Aorta (tissue), 5 donors: ENCODE measurements at places on chromosomes 13 and 19.

- H3K27ac ChIP-seq, result no peak overlapping the region
- H3K27me3 ChIP-seq, result no peaks in the 10 kb centered on the region
- H3K4me1 ChIP-seq, result no peaks in the 10 kb centered on the region
These were observed 49.7 kb downstream of the TEX29 start for GRCh38 chr13:111370147-111370546.

DNA sequence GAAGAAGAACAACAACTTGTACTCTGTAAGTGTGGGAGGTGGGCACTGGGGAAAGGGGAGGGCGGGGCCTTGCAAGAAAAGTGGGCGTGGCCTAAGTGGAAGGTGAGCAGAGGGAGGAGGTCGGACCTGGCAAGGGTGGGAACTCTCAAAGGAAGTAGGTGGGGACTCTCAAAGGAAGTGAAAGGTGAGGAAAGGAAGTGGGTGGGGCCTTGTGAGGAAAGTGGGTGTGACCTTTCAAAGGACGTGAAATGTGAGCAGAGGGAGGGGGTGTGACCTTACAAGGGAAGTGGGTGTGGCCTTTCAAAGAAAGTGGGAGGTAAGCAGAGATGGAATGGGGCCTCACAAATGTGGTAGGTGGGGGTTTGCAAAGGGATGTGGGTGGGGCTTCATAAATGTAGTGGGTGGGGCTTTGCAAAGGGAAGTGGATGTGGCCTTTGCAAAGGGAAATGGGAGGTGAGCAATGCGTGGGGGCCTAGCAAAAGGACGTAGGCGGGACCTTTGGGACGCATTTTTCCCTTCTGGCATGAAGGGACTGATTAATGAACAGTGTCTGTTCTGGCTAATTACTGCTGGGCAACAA lies 25.9 kb downstream of the ACSBG2 start:
- no peak overlapping the region for H3K4me3 ChIP-seq
- H3K4me1 ChIP-seq, result no peaks in the 10 kb centered on the region
- H3K27me3 ChIP-seq, result no peaks in the 10 kb centered on the region
- H3K36me3 ChIP-seq, result no peaks in the 10 kb centered on the region

GRCh38 chr13:103299079-103299478 lies 232.9 kb upstream of the SLC10A2 start:
- H3K4me3 ChIP-seq, result no peak overlapping the region
- H3K4me1 ChIP-seq, result no peaks in the 10 kb centered on the region
- no peak for DNase-seq

DNA sequence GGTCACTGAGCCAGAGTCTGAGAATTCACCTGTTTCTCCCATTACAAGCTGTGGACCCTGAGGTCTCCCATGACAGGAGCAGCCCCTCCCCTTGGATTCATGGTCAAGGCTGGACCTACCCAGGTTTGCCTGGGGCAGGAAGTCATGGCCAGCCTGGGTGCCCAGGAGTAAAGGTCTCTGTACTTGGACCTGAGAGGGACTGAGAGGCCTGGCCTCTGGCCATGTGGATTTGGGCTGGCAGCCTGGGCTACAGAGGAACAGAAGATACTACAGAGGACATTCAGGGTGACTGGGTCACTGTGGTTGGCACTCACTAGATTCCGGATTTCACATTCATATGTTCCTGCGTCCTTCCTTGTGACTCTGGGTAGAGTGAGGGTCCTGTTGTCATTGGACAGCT lies 31.5 kb upstream of the CEACAM8 start:
- H3K4me1 ChIP-seq, result no peaks in the 10 kb centered on the region
- no peaks in the 10 kb centered on the region for H3K36me3 ChIP-seq
- no peaks in the 10 kb centered on the region for H3K27me3 ChIP-seq
- no peak overlapping the region for H3K27ac ChIP-seq
